ENCODE measurements at places on chromosomes 1 and 21.
A peak's percentile ranks its signal among the peaks of the same experiment; 100 is the strongest.

DNA sequence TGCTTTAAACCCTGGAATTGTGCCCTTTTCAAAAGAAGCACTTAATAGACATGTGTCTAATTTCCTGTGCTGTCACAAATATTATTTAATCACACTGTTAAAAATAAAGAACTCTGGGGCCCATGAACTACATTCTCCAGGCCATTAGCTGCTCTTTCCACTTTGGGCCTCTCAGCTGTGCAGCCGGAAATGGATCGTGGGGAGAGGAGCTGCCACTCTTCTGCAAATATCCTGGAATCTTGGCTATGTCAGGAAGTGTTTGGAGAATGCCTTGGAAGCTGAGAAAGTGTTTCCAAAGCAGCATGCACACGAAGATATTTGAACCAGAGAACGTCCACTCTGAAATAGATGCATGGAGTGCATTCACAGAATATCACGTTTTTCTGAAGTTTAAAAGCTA is 27.5 kb upstream of the VPS26C start:
- no peak for DNase-seq

DNA sequence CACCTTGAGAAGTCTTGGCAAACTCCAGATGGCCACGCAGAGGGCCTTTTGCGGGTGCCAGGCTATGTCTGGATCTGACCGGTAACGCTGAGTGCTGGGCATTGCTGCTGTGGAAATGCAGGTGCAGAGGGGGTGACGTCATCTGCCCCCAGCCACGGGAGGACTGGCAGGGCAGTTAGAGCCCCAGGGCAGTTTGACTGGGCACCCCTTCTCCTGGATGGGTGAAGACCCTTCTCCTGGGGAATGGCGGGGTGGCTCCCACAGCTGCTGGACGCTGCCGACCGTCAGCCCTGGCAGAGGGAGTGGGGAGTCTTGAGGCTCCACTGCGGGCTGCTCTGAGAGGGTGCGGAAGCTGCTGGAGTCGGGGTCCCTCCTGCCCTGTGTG is 12.6 kb upstream of the EDN2 start:
- peak; percentile 55 for DNase-seq

- no peak for DNase-seq
Measured at GRCh38 chr1:31573261-31573660, 3.1 kb upstream of the TINAGL1 start.

DNA sequence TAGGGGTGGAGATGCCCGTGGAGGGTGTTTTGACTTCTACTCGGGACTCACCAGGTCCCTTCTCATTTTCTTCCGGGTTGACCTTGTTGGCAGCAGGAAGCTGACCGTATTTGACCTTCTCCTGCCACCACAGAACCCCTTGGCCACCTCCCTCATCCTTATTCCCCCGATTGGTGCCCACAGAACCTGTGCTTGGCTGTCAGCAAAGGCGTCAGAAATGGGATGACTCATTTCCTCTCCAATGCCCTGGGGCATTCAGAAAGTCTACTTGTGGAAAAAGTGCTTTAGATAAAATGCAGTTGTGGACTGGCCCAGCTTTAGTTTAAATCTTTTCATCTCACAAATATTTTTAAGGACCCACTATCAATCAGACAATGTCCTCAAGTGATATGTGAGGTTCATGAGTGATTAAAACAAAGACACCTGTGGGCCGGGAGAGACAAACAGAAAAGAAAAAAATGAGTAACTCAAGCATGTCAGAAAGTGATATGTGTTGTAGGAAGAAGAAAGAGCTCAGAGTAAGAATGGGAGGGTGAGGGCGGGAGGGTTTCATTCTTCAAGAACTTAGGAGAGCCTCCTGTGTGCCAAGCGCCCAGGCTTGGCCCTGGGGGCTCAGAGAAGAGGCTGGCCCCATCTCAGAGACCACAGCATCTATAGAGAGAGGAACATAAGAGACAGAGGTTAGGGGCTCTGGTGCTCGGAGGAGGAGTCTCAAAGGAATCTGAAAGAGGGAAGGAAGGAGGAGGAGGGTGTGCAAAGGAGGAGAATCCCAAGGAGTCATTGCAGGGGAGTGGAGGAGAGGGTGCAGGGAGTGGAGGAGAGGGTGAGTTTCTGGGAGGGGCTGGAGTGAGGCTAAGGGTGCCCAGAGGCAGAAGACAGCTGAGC is 221.6 kb upstream of the VAMP3 start:
- DNase-seq: peak; percentile 79

DNA sequence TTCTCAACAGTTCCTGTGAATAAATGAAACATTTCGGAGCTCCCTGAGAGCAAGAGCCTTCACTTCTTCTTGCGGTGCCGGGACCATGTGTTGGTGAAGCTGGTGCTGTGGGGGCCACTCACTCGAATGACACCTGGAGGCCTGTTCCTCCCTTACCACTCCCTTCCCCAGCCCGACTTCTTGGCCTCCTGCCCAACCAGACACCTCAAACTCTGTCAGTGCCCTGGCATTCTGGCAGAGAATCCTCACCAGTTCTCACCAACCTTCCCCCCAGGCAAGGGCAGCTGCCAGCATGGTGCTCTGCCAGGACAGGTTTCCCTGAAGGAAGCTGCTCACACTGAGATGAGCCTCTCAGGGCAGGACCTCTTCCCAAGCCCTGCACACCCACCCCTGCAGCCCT is 68.3 kb downstream of the MPZL1 start:
- no peak for DNase-seq

GRCh38 chr1:6037338-6037762 is 8.3 kb upstream of the KCNAB2 start:
- DNase-seq: no peak

DNA sequence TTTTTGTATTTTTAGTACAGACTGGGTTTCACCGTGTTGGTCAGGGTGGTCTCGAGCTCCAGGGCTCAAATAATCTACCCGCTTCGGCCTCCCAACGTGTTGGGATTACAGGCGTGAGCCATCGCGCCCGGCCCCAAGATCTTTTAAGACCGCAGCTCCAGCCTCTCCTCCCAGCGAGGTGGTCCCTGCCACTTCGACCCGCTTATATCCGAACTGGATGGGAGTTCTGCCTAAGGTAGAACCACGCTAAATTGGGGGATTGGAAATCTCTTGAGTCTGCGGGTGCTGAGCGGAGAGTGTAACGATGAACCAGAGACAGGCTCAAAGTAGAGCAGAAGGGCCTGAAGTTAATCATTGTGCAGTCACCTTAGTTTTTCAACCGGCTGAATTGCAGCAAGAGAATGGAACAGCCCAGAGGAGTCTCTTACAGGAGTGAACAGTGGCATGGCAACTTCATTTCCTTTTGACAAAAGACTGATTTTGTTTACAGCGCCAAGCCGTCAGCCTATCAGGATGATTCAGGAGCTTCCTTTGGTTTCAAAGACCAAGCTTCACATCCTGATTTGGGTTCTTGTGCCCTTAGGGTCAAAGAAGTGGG is 726 bp upstream of the CYB5R1 start:
- DNase-seq: peak; percentile 26

GRCh38 chr21:41766883-41767605 is at the start of gene RIPK4:
Gene RIPK4, minus strand, starts transcription at chr21:41767052. Its CDS starts 11 bp downstream, at chr21:41767041.
- peak; percentile 95 for DNase-seq

- DNase-seq: no peak
Measured at GRCh38 chr1:210123924-210124589, 108.5 kb upstream of the SERTAD4 start.

- DNase-seq: no peak
Measured at GRCh38 chr1:22388671-22389450, 62.8 kb upstream of the ZBTB40 start.

DNA sequence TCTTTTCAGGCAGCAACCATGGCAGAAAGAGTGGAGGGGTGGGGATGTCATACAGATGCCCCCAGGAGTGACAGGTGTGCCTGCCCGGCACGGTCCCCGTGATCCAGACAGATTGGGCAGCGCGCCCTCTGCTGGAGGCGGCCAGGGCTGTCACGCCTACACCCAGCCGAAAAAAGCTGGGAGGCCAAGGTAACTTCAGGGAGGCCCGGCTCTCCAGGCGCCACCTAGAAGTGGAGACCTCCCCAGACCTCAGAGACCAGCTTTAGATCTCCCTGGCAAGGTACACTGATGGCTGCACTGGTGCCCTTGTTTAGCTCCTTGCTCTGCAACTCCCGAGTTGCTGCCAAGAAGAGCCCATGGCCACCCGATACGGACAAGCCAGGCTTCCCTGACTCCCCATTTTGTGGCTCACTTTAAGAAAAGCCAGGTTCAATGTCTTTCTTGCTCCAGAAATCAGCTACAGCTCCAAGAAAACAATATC is 6.6 kb downstream of the GOLT1A start:
- DNase-seq: peak; percentile 36

DNA sequence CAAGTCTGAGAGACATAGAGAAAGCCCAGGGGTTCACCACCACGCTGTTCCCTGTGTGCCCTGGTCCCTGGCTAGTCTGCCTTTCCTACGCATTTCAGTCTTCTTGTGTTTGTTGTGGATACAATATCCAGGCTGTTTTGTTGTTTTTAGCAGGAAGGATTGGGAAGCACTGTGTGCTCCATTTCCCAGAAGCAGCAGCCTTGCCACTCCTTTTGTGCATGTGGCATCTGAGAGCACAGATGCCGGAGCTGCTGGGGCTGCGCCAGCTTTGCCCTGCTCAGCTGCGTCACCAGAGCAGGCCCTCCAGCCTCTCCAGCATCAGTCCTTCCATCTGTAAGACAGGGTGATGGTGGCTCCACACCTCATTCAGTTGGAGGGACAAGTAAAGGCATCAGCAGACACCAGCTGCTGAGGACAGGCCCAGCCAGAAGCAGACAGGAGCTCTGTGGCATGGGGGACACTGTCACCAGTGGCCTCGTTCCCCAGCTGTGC is 94.4 kb upstream of the COL6A1 start:
- DNase-seq: no peak

- DNase-seq: peak; percentile 15
Measured at GRCh38 chr1:53837646-53837923, 511 bp downstream of the NDC1 start.

GRCh38 chr1:62012836-62013235 is 181.8 kb upstream of the L1TD1 start:
- no peak for DNase-seq

GRCh38 chr1:70084314-70084915 is 121.0 kb downstream of the LRRC40 start:
- no peak for DNase-seq

DNA sequence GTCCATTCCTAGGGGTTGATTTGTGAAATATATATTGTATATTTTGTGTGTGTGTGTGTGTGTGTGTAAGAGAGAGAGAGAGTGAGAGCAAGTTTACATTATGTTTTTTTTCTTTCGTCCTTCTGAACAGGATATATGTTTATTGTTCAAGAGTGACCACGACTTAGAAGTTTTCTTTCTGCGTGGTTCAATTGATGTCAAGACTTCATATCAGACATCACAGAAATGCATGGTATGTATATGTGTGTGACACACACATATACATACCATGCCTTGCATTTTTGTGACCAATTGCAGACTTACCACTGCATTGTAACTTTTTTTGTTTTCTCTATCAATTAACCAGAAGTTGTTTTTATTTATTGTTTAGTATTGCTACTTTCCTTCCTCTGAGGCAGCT is 2.5 kb downstream of the RASAL2 start:
- DNase-seq: no peak

GRCh38 chr1:160261556-160261892 is 825 bp downstream of the DCAF8 start:
- DNase-seq: peak; percentile 74

DNA sequence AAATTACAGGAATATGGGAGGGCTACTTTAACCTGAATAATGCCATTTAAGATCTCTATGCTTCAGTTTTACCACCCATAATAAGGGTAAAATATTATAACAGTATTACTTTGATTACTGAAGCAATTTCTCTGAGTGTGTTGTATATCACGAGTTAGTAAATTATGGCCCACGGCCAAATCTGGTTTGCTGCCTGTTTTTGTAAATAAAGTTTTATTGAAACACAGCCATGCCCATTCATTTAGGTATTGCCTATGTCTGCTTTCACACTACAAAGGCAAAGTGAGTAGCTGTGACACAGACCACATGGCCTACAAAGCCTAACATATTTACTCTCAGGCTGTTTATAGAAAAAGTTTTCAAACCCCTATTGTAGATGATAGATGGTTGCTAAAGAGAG is 156.8 kb downstream of the CDC42BPA start:
- DNase-seq: no peak

DNA sequence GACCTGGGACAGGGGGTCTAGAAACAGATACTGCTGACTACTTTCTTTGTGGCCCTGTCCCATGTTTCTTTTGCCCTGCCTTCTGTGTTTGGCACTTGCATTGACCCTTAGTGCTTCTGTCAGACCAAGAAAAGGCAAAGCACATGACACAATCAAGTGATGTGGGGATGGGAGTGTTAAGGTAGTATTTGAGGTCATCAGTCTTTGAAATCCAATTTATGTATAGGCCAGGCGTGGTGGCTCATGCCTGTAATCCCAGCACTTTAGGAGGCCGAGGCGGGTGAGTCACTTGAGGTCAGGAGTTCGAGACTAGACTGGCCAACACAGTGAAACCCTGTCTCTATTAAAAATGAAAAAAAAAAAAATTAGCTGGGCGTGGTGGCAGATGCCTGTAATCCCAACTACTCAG is 26.0 kb downstream of the SERBP1 start:
- DNase-seq: no peak

DNA sequence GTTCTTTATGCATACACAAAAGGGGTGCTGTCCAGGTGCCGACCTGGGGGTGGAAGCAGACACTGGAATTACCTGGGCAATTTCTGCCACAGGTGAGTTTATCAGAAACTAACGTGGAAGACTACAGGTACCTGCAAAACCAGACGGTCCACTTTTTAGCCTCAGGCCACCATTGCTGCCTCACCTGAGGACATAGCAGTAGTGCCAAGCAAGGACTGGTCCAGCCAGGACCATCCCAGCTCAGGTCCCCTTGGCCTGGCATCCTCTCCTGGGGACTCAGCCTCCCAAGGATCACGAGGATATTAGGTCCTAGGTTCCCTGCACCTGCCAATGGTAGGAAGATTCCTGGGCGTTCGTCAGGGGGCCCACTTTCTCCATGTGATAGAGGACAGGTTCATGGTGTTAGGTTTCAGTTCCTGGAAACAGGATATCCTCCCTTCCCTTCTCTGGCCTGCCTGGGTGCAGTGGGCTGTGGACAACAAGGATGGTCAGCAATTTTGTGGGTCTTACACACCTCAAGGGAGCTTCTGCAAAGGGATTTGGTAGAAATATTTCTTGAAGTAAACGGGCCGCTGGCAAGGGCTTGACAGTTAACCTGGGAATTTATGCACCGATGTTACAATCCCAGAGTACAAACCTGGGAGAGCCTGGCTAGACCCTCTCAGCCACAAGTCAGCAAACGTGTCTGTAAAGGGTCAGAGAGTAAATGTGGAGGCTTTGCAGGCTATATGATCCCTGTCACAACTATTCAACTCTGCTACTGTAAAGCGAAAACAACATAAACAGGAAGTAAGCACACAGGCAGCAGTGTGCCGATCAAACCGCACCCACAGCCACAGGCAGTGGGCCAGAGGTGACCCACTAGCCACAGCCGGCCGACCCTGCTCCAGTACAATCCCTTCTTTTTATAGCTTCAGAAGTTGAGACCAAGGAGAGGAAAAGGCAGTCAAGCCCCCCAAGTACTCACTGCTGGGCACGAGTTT is 71.4 kb upstream of the RAB4A start:
- peak; percentile 70 for DNase-seq

- no peak for DNase-seq
Measured at GRCh38 chr1:29893046-29893723, 656.9 kb downstream of the PTPRU start.
